Stromal cell of bone marrow (primary cell): ENCODE measurements at places on chromosomes 1 and 21.

- DNase-seq = no peak
Observed at GRCh38 chr1:50719126-50719525, 240.9 kb downstream of the FAF1 start.

GRCh38 chr1:187078321-187078720, 249.6 kb downstream of the PLA2G4A start:
- DNase-seq = no peak

DNA sequence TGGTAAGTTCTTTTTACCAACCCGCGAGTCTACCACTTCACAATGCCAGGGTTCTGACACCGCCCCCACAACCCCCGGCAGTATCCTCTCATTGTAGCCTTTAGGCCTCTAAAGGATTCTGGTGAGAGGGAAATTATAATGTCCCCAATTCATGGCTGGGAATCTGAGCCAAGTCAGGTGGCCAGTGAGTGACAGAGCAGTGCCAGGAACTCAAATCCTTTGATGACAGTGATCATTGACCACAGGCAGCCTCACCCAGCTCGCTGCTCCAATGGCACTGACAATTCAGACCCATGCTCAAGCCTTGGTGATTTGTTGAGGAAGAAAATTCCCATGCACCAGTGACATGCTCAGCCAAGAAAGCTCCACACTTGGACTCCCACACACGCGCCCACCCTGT, 63.4 kb upstream of the CSF1 start:
- no peak for DNase-seq

GRCh38 chr1:205301842-205302588, 19.5 kb downstream of the NUAK2 start:
- no peak for DNase-seq

DNA sequence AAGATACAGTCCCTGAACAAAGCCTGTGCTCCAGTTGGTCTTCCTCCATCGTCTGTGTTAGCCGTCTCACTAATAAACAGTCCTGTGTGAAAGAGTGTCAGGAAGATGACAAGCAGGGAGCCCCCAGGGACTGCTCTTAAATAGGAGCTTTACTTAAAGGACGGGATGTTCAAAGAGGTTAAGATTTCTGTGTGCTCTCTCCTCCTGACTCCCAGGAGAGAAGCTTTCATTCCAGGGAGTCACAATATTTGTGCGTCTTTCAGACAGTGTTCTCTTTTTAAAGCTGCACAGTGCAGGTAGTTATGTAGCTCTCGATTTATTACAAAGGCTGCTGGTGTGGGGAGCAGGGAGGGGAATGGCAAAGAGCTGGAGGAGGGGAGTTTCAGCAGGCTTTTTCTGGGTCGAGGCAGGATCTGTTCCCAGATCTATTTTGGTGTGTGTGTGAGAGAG, 43.5 kb downstream of the STYXL2 start:
- DNase-seq = no peak

DNA sequence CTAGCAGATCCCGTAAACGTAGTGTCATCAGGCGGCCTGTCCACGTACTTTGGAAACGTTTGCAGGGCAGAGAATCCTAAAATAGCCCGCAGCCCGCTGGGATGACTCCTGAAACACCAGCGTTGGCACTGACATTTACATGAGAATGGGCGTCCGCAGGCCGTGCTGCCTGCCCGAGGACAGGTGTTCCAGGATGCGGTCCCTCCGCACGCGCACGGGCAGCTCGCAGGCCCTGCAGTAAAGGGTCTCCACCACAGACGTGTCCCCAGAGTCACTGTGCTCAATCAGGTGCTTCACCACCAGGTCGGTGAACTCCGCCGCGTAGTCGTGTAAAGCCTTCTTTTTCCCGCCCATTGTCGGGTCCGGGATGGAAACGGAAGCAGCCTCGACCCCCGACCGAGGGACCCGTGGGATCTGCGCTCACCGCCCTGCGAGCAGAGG, 5.8 kb upstream of the CCDC27 start:
- no peak for DNase-seq

GRCh38 chr1:13826009-13826408, 126.0 kb downstream of the PRDM2 start:
- DNase-seq = no peak

DNA sequence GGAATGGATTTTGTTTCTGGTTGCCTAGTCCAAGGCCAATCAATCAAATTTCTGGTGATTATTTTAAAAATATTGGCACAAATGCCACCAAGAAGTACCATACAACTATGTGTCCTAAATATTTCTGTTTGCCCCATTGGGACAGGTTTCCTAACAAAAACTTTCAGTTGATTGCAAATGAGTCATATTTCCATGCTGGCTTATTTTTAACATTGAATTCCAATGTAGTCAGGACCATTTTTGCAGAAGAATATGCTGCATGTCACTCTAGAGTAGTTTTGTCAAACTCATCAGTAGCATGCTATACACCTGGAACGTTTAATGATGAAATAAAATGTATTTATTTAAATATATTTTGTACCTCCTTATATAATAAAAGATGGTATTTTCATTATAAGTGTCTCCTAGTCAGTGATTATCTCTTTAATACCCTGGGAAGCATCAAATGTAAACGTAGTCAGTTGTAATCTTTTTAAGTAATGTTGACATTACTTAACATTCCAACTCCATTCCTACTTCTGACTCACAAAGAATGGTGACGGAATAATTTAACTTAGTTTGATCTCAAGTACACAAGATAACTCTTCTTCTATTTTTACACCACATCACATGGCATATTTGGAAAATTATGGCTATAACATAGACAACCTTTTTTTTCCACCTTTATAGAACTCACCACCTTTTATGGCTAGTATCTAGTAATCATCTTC, 39.0 kb upstream of the USH2A start:
- no peak for DNase-seq

DNA sequence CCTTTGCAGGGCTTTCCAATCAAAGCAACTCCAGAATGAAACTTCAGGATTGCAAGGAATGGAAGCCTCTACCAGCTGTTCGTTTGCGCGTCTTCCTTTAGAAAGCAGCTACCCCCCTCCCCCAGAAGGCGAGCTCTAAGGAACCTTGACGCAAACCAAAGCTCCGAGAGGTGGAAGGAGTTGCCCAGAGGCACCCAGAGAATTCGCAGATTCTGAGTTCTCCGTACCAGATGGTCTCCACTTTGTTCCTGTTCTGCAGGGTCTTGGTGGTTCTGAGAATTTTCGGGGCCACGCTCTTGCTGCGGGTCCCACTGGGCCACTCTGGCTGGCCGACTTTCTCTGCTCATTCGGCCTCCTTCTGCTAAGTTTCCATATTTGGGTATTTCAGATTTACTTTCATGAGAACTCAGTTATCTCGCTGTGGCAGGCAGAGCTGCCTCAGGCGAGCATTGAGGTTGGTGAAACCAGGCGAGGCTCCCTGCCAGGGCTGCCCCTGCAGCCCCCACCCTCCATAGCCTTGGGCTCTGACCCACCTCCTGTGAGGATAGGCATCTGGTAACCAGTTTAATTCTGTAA, 801 bp downstream of the TRAF5 start:
- DNase-seq = peak; percentile 25

DNA sequence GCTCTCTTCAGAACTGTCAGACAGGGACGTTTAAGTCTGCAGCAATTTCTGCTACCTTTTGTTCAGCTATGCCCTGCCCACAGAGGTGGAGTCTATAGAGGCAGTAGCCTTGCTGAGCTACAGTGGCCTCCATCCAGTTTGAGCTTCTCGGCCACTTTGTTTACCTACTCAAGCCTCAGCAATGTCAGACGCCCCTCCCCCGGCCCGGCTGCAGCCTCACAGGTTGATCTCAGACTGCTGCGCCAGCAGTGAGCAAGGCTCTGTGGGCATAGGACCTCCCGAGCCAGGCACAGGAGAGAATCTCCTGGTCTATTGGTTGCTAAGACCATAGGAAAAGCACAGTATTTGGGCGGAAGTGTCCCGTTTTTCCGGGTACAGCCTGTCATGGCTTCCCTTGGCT, 89.9 kb upstream of the PDC start:
- no peak for DNase-seq

DNA sequence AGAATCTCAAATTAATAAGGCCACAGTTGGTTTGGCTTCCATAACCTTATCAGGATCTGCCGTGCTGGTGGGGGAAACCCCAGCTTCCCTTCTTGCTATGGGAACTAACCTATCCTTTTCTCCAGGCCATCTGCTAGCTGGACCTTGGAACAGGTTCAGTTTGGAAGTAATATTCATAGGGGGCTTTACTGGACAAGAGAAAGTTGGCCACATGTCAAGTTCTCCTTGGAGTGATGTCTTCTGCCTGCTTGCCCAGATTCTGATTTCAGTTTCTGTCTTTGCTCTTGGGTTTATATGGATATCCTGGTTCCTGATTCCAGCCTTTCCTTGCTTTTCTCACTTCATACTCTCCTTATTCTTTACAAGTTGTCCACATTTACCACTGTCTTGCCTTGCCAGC, 279.6 kb downstream of the ASTN1 start:
- no peak for DNase-seq

DNA sequence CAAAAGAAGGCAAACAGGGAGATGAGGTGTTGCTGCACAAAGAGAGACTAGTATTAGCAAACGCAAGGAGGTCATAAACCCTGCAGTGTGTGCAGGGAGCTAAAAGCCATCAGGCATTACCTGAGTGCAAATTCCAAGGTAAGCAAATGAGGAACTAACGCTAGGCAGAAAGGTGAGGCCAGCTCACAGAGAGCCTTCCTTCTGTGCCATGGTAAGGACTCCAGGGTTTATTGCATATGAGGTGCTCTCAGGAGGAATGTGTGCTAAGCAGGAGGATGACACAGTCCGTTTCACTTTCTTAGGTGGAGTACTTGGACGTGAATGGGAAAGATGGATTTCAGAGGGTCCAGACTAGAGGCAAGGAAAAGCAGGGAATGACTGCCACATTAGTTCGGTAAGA, 44.6 kb upstream of the MYBPHL start:
- DNase-seq = no peak

GRCh38 chr1:160045653-160046052, 13.9 kb upstream of the PIGM start:
- DNase-seq = no peak

- DNase-seq = no peak
Observed at GRCh38 chr1:22619252-22619651, 17.2 kb upstream of the C1QA start.

- no peak for DNase-seq
Observed at GRCh38 chr1:222618880-222619596, 1.1 kb downstream of the MIA3 start.

DNA sequence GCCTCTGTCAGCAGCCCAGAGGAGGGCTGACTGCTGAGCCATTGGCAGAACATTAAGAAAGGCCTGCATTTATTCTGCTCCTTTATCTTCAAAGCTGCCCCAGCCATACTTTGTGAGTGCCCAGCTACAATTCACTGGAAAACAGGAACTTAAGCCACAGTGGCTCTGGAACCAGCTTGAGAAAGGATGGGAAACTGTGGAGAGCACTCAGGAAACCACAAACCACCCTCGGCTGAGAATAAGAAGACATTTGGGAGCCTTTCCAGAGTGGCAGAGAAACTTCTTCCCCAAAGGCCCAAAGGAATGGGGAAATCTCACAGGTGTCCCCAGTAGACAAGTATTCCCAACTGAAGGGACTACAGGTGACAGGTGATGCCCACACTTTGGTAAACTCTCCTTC, 1.8 kb downstream of the LAMB3 start:
- DNase-seq = no peak

DNA sequence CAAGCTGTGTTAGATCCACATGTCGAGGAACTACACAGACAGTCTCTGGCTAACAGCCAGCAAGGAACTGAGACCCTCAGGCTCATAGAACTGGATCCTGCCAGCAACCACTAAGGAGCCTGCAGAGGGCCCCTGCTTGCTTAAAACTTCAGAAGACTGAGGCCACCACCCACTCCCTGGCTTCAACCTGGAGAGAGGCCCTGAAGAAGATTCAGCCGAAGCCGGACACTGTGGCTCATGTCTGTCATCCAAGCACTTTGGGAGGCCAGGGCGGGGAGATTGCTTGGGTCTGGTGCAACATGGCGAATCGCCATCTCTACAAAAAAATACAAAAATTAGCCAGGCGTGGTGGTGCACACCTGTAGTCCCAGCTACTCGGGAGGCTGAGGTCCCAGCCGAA, 92.6 kb upstream of the TMPRSS2 start:
- DNase-seq = no peak

DNA sequence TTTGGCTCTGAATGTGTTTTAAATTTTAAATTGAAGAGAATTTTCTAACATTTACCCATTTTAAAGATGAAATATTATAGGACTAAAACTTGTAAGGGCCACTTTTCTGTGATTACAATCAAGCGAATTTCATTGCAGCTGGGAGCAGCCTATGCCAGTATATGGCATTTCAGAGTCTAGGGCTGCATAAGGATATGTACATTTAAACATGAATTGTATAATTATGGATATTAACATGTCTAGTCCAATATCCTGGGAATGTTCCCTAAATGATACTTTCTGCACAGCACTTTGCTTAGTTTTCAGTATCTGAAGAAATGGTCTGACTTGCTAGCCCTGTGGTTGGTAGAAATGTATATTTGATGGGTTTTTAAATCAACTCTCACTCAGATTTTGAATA, 8.4 kb downstream of the KCNJ15 start:
- no peak for DNase-seq

GRCh38 chr1:13790290-13791030, 90.5 kb downstream of the PRDM2 start:
- no peak for DNase-seq

DNA sequence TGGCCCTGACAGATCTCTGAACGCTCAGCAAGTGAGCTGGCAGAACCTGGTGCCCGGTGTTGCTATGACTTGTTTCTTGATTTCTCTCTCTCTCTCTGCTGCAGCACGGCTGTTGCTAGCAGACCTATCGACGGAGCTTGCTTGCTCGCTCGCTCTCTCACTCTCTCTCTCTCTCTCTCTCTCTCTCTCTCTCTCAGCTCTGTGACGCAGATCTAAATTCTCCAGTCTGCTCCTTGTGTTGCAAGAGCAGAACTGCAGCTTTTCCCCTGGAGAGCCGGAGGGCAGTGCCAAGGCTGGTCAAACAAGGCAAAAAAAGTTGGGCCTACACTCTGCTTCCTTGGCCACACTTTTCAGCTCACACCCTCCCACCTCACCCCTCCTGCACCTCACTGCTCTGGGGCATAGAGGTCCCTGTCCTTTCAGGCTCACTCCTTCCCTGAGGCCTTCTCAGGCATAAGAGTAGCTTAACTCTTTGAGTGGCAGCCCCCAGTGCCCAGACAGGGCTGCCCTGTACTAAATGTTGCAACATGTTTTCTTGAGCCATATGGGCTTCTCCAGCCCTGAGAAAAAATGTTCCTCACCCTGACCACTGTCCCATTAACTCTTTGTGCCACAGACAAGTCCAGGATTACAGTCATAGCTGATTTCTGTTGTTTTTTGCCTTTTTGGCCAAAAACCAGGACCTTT, 72.2 kb downstream of the CD46 start:
- DNase-seq = peak; percentile 90
